ENCODE measurements at places on chromosomes 2 and 18.

DNA sequence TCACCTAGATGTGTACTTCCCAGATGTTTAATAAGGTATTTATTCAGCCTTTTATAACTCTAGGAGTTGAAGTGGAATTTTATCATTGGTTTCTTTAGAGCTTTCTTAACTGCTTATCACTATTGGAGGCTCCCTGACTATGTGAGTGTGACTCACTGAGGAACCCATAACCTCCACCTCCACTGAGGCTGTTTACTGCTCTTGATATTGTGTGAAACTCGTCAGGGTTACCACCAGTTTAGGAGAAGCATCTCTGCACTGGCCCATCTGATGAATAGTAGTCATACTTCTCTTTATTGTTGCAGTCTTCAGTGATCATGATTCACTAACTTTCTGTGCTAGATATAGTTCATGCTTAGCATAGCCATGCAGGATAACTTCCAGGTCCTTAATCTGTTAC is 79.6 kb upstream of the UBXN4 start:
- DNase-seq, result no peak

DNA sequence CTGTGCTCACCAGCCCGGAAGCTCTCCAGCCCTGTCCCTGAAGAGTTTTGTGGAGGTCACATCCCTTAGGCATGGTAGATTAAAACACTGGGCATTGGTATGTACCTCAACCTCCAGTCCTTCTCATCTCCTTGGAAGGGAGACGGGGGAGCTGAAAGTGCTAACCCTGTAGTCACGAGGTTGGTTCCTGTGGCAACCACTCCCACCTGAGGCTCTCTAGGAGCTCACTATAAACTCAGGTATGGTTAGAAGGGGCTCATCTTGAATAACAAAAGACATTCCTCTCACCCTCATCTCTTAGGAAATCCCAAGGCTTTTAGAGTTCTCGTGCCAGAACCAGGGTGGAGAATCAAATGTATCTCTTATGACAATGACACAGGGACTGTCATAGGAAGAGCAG is 43.0 kb upstream of the MGAT4A start:
- no peak for DNase-seq

DNA sequence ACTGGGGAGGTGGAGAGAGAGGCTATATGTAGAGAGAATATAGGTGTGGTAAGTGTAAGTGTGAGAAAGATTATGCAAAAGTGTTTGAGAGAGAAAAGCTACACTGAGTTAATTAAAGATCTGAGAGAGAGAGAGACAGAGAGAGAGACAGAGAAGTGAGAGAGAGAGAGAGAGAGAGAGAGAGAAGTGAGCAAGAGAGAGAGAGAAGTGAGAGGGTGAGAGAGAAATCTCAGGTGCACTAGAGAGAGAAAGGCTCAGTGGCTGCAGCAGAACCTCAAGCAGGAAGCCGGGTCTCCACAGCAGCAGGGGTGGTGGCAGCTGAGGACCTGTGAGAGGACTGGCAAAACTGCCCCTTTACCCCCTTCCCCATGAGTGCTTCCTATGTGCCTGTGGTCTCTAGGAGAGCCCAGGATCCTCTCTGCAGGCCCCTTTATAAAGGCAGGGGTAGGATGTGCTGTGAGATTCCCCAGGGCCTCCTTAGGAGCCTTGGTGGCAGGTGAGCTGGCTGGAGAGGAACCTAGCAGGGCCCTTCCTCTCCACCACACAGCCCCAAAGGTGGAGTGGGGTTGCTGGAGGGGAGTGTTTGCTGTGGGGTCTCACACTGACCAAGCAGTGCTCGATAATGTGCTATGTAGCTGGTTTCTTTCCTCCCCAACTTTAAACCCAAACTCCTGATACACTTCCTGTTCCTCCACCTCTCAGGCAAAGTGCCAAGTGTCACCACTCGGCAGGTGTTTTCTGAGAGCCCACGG is 52.6 kb downstream of the SLC4A5 start:
- no peak for DNase-seq

GRCh38 chr2:174158003-174158402 is 90.3 kb downstream of the OLA1 start:
- DNase-seq, result no peak

DNA sequence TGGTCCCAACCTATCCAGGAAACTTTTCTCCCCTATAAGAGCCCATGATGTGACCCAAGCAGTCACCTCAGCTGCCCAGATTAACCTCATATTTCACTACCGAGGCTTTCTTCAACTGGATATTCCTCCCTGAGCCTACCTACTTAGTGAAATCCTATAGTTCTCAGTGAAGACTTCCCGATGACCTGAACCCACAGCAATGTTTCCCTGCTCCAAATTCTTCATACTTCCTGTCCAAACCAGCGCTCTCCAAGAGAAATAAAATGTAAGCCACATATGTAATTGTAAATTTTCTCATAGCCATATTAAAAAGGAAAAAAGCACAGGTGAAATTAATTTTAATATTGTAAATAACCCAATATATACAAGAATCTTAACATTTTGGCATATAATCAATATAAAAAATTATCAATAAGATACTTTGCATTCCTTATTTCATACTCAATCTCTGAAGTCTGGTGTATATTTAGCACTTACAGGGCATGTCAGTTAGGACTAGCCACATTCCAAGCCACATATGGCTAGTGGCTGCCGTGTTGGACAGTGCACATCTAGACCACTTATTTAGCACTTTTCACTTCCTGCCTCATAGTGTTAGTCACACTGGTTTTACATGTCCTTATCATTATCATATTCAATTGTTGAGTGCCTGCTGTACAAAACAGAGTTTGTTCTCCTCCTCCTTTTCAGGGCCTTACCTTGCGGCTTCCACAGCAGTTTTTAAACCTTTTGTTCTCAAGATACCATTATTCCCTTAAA is 1.9 kb upstream of the STAT4 start:
- DNase-seq, result no peak

DNA sequence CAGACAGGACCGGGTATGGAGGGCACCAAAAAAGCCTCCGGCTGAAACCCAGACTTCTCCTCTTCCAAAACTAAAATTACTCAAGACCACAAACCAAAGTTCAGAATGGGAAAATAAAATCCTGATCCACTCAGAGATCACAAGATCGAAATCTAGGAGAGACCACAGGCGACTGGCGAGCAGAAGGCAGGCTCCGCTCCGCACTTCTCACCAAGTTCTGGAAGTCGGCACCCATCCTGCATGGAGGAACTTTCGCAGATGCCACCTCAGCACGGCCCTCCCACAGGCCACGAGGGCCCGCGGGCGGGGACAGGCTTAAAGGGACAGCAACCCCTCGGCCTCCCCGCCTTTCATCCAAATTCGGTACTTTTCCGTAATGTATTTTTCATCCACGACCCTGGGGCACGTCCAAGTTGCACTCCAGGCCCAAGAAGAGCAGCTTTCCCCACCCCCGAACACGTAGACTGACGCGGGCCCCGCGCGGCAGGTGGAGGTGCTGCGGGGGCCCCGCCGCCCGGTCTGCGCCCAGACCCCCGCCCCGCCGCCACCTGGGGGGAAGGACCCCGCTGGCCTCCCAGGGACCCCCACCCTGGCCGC is 43.7 kb downstream of the HDLBP start:
- DNase-seq, result peak; percentile 25

- no peak for DNase-seq
Observed at GRCh38 chr2:54657664-54658083, 65.8 kb upstream of the EML6 start.

DNA sequence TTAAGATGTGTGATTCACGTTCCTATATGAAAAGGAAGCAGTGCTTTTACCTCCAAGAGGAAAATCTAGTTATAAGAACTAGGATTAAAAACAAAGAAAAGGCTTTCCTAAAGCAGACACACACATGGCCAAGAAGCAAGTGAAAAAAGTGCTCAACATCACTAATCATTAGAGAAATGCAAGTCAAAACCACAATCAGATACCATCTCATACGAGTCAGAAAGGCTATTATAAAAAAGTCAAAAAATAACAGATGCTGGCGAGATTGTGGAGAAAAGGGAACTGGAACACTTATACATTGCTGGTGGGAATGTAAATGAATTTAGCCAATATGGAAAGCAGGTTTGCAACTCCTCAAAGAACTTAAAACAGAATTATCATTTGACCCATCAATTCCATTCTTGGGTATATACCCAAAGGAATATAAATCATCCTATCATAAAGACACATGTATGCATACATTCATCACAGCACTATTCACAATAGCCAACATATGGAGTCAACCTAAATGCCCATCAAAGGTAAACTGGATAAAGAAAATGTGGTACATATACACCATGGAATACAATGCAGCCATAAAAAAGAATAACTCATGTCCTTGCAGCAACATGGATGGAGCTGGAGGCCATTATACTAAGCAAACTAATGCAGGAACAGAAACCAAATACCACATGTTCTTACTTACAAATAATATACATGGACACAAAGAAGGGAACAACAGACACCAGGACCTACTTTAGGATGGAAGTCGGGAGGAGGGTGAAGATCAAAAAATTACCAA is 285.3 kb downstream of the RAD51AP2 start:
- no peak for DNase-seq

- no peak for DNase-seq
Observed at GRCh38 chr2:25320077-25320476, 21.6 kb downstream of the DNMT3A start.

GRCh38 chr2:208441951-208442350 is 35.4 kb downstream of the PTH2R start:
- DNase-seq, result no peak

- no peak for DNase-seq
Observed at GRCh38 chr2:233287871-233288270, 19.7 kb upstream of the SAG start.

DNA sequence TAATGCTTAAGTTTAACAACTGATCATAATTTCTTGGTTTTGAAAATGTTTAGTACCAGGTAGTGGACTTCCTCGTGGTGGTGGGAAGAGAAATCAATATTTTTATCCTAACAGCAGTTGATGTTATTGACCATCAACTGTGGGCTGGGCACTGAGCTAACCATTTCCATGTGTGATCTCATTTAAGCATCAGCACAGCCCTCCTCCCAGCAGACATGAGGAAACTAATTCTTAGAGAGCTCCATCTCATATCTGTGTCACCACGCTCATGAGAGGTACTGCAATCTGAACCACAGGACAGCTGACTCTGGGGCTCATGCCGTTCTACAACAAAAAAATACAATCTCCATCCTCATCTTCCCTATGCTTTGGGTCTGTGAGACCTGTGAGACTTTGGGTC is 332.8 kb upstream of the RAB12 start:
- no peak for DNase-seq

GRCh38 chr2:159456500-159457426 is 159.6 kb downstream of the BAZ2B start:
- no peak for DNase-seq

DNA sequence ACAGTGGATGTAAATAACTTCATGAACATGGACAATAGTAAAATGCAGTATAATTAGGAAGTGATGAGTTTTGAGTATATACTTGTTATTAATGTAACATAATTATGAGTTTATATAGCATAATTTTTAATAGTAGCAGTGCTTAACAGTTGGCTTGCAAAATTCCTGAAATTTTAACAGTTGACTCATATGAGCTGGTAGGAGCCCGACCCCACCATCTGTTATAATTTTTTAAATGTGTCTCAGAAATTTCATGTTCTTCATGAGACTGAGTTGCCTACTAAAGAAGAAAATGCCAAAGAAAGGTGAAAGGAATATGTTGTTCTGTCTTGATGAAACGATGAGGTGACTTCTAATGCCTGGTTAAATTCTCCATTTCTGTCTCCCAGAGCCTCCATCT is 62.6 kb downstream of the ITGB1BP1 start:
- no peak for DNase-seq

DNA sequence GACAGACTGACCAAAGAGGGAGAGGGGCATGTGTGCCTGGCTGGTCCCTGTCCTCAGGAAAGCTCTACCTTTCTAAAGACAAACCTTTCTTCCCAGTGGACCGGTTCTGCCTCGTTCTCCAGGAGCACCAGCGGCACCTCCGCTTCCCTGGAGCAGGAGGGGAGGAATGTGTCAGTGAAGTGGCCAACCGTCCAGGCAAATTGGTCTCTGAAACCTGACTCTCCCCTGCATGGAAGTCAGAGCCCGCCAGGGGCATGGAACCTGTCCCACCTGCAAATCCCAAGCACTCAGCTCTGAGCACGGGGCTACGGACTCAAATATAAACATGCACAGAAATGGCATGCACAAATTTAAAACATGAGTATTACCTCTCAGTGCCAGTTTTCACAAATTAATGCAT is 62.9 kb downstream of the COL6A3 start:
- DNase-seq, result no peak

DNA sequence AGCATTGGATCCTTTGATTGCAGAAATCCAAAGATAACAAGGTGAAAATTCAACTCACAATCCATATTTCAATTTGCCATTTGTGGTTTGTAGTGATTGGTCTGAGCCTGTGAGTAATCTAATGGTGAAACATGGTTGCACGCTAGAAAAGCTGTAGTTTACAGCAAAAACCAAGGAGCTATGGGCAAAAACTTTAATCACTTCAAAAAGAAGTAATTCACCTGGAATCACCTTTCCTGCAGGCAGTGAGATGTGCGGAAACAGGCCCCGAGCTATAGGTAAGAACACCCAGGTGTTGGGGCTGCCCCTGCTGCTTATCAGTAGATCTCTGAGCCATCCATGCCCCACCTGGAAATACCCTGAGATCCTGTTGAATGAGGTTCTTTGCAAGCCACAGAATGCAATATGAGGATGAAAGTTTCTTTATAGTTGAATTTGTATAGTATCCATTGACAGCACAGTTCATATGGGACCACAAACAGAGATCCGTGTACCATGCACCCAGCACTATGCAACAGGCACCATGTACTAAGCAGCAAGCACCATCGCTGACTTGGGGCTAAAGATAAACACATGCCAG is 208.2 kb downstream of the SPP2 start:
- DNase-seq, result no peak

- no peak for DNase-seq
Observed at GRCh38 chr18:42781298-42781815, 334.1 kb downstream of the RIT2 start.

DNA sequence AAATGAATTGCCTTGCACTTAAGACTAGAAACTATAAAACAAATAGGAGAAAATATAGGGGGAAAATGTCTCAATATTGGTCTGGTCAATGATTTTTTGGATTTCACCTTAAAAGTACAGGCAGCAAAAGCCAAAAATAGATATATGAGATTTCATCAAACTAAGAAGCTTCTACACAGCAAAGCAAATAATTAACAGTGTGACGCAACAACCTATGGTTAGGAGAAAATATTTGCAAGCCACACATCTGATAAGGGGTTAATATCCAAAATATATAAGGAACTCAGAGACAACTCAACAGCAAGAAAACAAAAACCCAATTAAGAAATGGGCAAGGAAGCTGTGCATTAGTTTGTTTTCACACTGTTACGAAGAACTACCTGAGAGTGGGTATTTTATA is 89.1 kb downstream of the MAIP1 start:
- DNase-seq, result no peak

GRCh38 chr18:60684843-60685513 is 312.4 kb upstream of the MC4R start:
- no peak for DNase-seq

GRCh38 chr2:196809260-196809659 is at the start of gene C2orf66:
C2orf66 (minus strand) TSS chr2:196809355; CDS start chr2:196809336, 19 bp downstream.
- DNase-seq, result no peak

GRCh38 chr2:70011335-70011734 is 49.9 kb upstream of the ASPRV1 start:
- no peak for DNase-seq

GRCh38 chr2:23826040-23826439 is 100.9 kb downstream of the ATAD2B start:
- DNase-seq, result no peak
